GM12892 (cell line): ENCODE measurements at places on chromosomes 12 and 14.

GRCh38 chr12:252636-253035 is 10.0 kb downstream of the SLC6A13 start:
- no peak for DNase-seq

GRCh38 chr14:101104485-101104884 is 201.0 kb upstream of the RTL1 start:
- no peak for DNase-seq

- DNase-seq: no peak
These were observed 20.4 kb downstream of the EIF2B2 start for GRCh38 chr14:75023108-75023507.

DNA sequence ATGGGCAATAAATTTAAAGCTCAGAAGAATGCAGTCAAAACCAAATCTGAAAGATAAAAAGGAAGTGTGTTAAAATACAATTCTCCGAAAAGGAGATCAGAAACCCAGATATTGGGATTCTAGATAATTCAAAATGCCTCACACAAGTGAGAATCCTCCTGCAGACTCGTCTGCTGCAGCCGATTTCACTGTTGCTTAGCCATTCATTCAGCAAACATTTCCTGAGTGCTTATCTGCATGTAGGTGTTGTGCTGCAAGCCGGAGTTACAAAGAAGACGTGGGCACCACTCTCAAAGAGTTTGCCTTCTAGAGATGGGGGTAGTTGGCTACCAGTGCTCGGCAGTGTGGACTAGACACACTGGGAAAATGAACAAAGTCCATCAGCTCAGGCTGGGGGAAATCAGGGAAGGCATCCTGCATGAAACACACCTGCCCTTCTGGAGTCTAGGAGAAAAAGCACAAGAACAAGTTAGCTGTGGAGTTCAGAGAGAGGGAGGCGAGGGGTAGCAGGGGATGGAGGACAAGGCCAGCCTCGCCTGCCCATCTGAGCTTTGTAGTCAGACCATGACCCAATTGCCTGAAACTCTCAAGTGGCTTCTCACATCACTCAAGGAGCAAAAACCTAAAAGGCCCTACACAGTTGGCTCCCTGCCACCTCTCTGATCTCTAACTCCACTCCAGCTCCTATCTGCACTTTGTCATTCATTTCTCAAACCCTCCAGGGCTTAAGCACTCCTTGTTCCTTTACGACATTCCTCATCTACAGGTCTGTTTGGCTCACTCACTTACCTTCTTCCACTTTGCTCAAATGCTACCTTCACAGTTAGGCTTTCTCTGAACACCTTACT is 310.0 kb upstream of the DDHD1 start:
- DNase-seq: no peak

GRCh38 chr14:93232159-93232558 is 25.1 kb downstream of the UBR7 start:
- no peak for DNase-seq

- no peak for DNase-seq
These were observed 1231.0 kb downstream of the VRK1 start for GRCh38 chr14:98028162-98028561.

DNA sequence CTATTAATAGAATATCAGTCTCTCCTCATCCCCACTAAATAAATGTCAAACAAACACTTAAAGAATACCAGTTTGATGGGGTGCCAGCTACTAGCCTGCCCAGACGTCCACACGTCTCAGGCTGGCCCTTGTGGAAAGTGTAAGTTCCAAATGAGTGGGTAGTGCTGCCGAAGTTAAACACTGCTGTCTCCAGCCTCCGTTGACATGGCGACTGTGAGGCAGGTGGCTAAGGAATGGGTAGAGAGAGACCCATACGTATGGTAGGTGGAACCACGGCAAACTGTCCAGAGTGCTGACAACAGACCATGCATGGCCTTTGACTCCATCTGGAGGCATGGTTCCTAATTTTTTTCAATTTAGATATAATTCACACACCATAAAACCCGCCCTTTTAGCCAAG is 37.9 kb downstream of the PITPNM2 start:
- no peak for DNase-seq

DNA sequence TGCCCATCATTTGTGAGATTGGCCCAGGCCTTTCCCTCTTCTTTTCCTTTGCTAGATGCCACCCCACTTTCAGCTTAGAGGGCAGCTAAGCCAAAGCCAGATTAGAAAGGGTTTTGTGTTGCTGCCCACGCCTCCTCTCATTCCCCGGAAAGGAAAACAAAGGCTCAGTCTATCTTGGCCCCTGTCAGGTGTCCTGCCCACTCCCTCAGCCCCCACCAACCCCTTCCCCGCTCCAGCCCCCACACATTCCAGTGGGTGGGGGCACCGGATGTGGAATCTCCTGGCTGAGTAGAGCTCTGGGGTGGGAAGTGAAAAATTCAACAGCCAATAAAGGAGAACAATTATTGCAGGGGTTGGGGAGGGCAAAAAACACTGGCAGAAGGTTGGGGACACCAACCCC is 2.2 kb downstream of the BLOC1S1 start:
- no peak for DNase-seq
